Activated naive CD8-positive, alpha-beta T cell treated with anti-CD3 and anti-CD28 coated beads, Interleukin-2, amount 10 ng/mL, durations not matched to agents 7 days and 5 days (primary cell): ENCODE measurements at places on chromosomes 2 and 18. TPM values are rescaled to one million over a fixed set of nuclear protein-coding genes. Genes with fewer than 3 reads are reported as not detected.

GMPPA gene
- total RNA-seq = 31.3 TPM

USP40 gene
- 13.9 TPM for total RNA-seq

DNA sequence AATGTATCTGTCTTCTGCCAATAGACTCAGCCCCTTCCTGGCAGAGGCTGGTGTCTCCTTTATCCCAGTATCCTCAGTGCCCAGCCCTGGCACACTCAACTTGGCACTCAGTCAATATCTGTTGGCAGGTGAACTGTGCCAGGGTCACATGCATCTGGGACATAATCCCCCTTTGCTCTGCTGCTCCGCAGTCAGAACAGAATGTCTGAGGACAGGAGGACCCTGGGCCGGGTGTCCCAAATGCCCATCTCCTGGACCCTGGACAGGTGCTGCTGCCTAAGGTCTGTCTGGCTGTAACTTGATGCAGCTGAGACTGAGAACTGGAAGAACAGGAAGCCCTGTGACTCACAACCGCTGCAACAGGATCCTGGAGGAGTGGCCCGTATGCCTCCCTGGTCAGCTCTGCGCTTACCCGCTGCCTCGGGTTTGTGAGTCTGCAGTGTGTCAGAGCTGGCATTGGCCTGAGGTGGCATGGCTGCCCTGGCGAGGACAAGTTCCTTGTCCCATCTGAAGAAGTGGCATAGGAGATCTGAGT lies 11.4 kb downstream of the HK2 start:
- DNase-seq = no peak

DNA sequence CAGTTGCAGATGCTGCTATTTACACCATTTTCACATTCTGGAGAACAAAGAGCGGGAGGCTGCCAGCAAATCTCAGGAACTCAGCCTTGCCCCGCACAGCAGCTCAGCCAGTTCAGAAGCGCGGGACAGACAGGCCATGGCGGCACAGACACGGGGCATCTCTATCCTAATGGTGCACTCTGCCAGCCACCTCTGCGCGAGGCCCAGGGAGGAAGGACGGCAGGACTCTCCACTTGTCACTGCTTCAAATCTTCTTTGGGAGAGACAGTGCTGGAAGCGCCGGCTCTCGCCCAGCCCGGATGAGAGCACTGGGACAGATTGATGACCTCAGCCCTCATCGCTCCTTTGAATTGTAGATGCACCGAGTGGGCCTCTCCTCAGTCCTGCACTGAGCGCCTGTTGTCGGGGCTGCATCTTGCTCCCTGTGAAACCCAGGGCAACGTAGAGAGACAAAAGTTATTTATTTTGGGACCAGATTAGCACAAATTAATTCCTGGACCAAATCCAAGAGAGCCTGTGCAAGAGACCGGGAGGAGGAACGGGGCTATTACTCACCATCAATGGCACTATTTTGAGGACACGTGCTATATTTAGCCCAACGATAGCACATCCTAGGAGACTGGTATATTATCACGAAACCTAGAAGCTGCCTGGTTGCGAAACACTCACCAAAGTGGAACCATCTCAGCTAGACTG lies 211.4 kb upstream of the SMIM21 start:
- no peak for DNase-seq

- no peak for DNase-seq
Measured at GRCh38 chr2:47937677-47938076, 31.4 kb upstream of the FBXO11 start.
